NCI-H524 treated with DMSO at 0.1 percent for 48 hours (cell line): ENCODE measurements at places on chromosomes 4 and X.

DNA sequence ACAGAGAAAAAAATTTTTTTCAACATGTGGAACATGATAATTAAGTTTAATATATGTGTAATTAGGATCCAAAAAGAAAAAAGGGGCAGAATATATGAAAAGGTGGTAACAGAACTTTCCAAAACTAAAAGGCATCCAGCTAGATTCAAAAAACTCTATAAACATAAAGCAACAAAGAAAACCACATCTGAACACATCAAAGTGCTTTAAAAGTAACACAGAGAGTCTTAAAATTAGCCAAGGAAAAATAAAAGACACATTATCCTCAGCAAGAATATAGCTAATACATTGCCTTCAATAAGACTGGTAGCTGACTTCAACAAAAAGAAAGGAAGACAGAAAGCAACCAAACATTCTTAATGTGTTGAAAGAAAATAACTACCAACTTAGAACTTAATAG is 8.2 kb downstream of the CLOCK start:
- no peak for DNase-seq

GRCh38 chr4:76696109-76696508 is 201.8 kb downstream of the SOWAHB start:
- no peak for DNase-seq

- no peak for DNase-seq
Observed at GRCh38 chr4:38131371-38132091, 171.3 kb downstream of the PTTG2 start.

- no peak for DNase-seq
Observed at GRCh38 chrX:91079342-91080114, 355.1 kb upstream of the PABPC5 start.

GRCh38 chr4:181687116-181687515 is 556.1 kb upstream of the TENM3 start:
- DNase-seq = no peak

DNA sequence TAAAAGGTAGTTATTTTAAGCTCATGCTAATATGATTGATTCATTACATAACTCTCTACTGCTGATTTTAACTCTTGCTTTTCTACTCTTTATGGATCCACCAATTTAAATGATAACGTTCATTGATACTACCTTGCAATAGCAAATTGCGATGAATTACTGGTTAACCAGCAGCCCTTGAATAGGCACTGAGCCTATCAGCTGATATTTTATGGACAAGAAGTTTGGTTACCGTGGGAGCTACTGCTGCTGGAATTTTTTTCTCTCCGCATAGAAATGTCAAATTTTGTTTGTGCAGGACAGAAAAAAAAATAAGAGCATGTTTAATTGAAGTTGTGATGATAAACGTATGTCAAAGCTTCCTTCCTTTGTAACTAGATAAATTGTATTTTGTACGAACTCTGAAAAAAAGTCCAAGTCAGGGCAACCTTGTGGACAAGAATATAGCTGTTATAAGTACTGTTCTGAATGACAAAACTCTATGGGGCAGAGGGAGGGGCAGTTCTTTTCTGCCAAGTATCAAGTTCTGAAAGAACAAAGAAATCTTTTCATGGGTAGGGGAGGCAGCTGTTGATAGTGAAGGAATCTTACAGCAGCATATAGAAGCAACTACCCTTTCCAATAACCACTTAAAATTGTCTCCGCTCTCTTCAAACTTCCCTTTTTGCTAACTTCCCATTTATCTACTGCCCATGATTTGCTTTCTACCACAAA is 434.9 kb upstream of the PABPC4L start:
- DNase-seq = no peak

DNA sequence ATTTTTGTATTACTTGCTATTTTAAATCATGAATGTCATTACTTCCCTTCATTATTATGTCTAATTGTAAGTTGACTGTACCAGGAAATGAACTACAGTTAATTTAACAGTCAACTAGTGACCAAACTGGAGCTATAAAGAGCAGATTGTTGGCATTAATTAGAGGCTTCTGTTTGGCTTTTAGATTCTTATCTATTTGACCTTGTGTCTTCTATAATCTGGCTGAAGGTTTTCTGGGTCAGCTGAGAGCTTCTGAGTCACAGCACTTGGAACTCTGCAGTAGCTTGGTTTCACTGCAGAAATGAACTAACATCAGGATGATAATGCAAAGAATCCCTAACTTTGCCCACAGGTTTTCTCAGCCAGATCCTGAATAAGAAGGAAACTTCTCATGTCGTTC is 169.2 kb upstream of the LEF1 start:
- no peak for DNase-seq

- no peak for DNase-seq
Observed at GRCh38 chr4:161721947-161722346, 441.9 kb downstream of the FSTL5 start.

GRCh38 chr4:173039617-173040577 is 128.7 kb upstream of the GALNT7 start:
- DNase-seq = no peak

GRCh38 chr4:173490817-173491528 is 39.1 kb downstream of the HAND2 start:
- no peak for DNase-seq

DNA sequence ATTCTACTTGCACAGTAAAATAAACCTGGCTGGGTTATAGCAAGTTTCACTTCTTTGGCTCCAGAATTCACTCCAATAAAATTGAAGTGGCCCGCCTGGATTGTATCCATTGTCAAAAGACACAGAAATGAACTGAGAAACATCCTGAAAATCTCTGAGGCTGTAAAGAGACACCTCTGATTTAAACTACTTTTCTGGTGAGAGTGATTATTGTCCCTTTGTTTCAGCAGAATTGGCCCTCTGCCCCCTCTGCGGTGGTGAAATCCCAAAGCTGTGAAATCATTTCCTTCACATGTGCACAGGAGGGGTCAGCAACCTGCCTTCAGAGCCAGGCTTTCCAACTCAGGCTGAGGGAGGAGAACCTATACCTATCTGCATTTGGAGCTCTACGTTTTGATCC is 23.0 kb downstream of the GAB3 start:
- no peak for DNase-seq

DNA sequence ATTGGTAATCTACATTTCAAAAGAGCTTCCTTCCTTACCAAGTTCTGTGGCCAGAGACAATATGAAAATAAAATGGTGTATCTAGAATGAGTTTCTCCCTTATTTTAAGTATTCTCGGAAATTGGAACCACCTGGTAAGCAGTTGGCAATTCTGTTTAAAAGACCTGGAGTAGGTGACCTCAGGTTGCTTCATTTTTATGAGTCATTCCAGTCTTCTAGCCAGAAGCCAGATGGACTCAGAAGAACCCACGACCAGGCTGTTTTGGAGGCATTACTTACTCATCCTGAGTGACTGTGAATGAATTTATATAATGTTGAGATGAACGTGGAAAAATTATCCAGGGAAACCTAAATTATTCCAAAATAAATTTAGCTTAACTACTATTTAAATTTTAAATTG is 9.1 kb downstream of the BMPR1B start:
- no peak for DNase-seq
